ENCODE measurements at places on chromosomes 12 and 14. TPM values are rescaled to one million over a fixed set of nuclear protein-coding genes. Genes with fewer than 3 reads are reported as not detected.

DNA sequence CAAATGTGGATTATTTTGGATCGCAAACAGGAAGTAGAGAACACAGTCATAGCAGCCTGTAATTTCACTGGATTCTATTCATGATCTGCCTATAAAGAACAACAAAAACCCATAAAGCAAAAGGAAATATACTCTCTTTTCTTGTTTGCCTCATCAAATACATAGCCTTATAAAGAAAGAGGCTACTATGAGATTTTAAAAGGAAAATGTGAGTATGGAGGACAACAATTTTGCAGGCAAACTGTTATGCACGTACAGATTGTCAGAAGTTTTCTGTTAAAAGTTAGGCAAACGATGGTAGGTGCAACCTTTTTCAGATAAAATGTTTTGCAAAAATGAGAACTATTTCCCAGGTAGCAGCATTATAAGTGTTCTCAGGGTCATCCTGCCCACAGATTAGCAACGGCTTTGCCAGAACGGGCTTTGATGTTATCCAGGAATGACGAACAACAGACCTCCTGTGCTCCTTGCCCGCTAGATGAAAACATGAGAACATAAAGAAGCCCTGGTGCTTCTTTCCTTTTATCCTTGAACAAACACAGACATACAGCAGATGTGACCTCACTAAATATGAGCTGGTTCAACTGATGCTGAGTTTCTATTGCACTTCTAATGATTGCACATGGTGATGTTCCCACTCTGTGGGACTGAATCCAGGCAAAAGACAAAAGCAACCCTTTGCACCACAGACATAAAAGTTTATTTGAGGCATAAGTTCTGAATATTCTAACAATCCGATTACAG is 88.1 kb downstream of the ITPR2 start:
- DNase-seq: no peak
- no peak overlapping the region for H3K4me3 ChIP-seq
- H3K27ac ChIP-seq: no peak overlapping the region
- peaks cover 79% of the 10 kb centered on the region for H3K4me1 ChIP-seq
- no peaks in the 10 kb centered on the region for H3K27me3 ChIP-seq
- no peaks in the 10 kb centered on the region for H3K36me3 ChIP-seq

DNA sequence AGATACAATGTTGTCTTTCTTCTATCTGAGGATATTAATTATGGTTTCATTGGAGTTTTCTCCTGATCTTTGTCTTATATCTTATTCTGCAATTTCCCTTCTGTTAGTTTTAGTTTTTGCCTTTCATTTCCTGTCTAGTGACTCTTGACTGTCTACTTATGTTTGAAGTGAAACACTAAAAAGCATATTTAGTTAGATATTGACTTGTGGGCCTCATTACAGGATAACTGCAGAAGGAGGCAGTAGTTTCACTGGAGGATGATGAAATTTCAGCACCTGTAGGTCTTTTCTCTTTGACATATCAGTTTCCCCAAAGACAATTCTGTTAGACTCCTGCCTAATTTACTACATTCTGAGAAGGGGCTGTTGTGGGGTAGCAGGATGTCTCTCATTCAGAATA is 97.5 kb upstream of the NEDD1 start:
- no peak for DNase-seq
- no peaks in the 10 kb centered on the region for H3K4me1 ChIP-seq
- H3K4me3 ChIP-seq: no peak overlapping the region
- H3K36me3 ChIP-seq: no peaks in the 10 kb centered on the region
- H3K27ac ChIP-seq: no peak overlapping the region
- no peaks in the 10 kb centered on the region for H3K27me3 ChIP-seq

DNA sequence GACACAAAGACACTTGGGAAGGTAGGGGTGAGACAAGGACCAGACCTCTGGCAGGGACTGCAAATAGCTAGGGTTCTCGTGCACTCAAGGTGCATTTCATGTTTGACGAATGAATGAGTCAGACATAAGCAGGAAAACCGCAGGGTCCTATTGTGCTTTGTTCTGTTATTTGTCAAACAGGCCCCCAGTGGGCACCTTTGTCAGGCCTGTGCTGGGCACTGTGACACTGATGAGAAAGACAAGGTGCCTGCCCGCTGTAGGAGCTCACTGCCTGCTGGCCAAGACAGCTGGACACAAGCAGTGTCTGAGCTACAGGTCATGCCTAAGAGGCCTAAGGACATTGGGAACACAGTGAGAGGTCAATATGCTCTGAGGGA is 2.3 kb downstream of the OTUB2 start:
- no peak overlapping the region for H3K4me3 ChIP-seq
- H3K36me3 ChIP-seq: no peaks in the 10 kb centered on the region
- DNase-seq: no peak
- H3K4me1 ChIP-seq: peaks cover 18% of the 10 kb centered on the region
- H3K27me3 ChIP-seq: no peaks in the 10 kb centered on the region

Gene APPL2
- 30.9 TPM for total RNA-seq

Gene DEGS2
- 116 TPM for total RNA-seq

DNA sequence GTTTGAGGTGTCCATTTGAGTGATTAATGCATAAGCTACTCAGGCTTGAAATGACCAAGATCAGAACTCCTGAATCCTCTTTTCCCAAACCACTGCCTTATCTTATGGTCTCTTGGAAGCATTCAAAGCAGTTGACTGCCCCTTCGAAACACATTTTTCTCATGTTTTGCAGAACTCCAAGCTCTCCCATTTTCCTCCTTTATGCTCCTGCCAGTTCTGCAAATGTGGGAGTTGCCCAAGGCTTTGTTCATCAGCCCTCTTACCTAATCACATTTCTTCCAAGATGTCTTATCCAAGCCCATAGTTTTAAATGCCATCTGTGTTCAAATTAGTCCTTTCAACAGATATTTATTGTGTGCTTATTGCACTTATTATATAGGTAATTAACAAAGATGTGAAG is 1.8 kb upstream of the DNAAF2 start:
- DNase-seq: no peak
- H3K27ac ChIP-seq: peak overlapping the region; percentile 14
- peaks cover 20% of the 10 kb centered on the region for H3K4me1 ChIP-seq
- no peaks in the 10 kb centered on the region for H3K27me3 ChIP-seq
- peaks cover 28% of the 10 kb centered on the region for H3K36me3 ChIP-seq
- no peak overlapping the region for H3K4me3 ChIP-seq

DNA sequence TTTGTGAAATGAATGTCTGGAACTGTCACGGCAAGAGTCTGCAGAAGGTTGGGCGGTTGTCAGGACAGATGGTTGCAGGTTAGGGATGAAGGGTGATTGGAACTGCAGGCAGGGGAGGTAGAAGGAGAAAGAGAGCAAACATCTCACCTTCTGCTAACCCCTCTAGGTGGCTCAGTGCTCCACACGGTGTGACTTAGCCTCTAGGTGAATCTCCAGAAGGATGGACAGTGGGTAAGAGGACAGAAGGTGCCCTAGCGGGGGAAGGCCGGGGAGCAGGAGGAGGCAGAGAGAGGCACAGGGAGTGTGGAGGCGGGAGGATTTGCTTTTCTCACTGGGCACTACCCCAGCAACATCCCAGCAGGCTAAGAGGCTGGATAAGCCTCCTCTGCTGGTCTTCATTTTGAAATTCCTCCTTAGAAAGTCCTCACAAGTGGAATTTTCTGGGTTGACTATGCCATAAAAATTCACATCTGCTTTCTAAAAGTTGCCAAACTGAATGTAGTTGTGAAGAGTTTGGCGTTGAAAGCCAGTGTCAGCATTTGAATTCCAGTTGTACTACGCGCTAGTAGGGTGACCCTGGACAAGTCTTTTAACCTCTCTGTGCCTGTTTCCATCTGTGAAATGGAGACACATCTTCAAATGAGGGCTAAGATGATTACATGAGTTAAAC is 10.7 kb upstream of the GPR68 start:
- peaks cover 52% of the 10 kb centered on the region for H3K4me1 ChIP-seq
- no peaks in the 10 kb centered on the region for H3K27me3 ChIP-seq
- H3K4me3 ChIP-seq: no peak overlapping the region
- DNase-seq: no peak
- no peak overlapping the region for H3K27ac ChIP-seq

DNA sequence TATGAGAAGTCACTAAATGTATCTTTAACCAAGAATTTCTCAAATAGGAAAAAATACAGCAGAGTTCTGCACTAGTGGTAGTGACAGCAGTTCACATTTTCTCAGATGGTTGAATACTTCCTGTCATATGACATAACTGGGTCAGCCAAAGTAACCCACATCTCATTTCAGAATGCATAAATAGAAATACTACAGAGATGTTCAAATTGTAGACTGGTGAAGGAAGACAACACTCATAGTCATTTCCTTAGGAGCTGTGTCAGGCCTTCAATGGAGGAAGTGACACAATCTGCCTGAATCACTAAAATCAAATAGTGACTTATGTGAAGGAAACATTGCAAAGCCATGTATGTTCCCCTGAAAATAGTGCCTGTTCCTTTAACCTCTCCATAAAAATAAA is 32.4 kb downstream of the FERMT2 start:
- DNase-seq: no peak
- no peaks in the 10 kb centered on the region for H3K36me3 ChIP-seq
- no peaks in the 10 kb centered on the region for H3K27me3 ChIP-seq
- H3K4me1 ChIP-seq: no peaks in the 10 kb centered on the region
- peak overlapping the region; percentile 63 for H3K27ac ChIP-seq

DNA sequence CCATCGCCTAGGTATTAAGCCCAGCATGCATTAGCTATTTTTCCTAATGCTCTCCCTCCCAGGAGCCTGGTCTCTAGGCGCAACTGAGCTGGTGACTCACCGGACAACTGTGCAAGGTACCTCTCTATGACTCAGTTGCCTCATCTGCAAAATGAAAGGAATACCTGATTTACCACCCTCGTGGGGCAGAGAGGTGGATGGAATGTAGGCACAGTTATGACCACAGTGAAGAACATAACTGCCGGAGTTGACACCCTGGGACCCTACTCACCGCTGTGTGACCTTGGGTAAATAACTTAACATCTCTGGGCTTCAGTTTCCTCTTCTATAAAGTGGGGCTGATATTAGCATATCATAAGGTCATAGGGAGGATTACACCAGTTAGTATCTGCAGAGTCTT is 22.6 kb downstream of the BCL11B start:
- H3K27ac ChIP-seq: peak overlapping the region; percentile 2
- no peak overlapping the region for H3K4me3 ChIP-seq
- DNase-seq: no peak
- H3K4me1 ChIP-seq: peaks cover 23% of the 10 kb centered on the region
- no peaks in the 10 kb centered on the region for H3K27me3 ChIP-seq

GRCh38 chr14:90179357-90179756 is 77.0 kb upstream of the PSMC1 start:
- DNase-seq: no peak
- H3K4me3 ChIP-seq: no peak overlapping the region
- H3K4me1 ChIP-seq: no peaks in the 10 kb centered on the region
- H3K27me3 ChIP-seq: peaks cover 25% of the 10 kb centered on the region
- H3K27ac ChIP-seq: no peak overlapping the region

Gene ARG2
- total RNA-seq: 23.8 TPM

- H3K27me3 ChIP-seq: no peaks in the 10 kb centered on the region
- no peak overlapping the region for H3K4me3 ChIP-seq
- no peaks in the 10 kb centered on the region for H3K36me3 ChIP-seq
- peaks cover 23% of the 10 kb centered on the region for H3K4me1 ChIP-seq
Observed at GRCh38 chr12:3247629-3248161, 170.5 kb downstream of the TSPAN9 start.

DNA sequence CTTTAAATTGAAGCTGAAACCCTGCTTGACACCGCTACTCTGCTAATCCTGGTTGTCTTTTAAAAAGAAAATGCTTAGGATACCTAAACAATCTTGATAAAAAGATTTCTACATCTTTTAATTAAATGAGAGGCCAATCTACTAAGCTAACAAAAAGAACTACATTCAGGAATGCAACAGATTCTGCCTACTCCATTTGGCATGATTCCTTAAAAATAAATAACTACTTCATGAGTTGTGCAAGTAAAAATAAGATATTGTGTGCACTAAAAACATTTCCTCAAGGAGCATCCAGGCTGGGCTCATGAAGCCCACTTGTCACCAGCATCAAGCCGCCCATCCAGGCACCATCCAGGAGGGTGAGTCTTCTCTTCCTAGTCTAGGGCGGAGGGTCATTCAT is 197.5 kb downstream of the PAX9 start:
- H3K4me1 ChIP-seq: no peaks in the 10 kb centered on the region
- no peaks in the 10 kb centered on the region for H3K36me3 ChIP-seq
- H3K4me3 ChIP-seq: no peak overlapping the region
- H3K27me3 ChIP-seq: no peaks in the 10 kb centered on the region

Gene WDR89
- 5.5 TPM for total RNA-seq

Gene CCDC177
- total RNA-seq: not detected

Gene AMDHD1
- not detected for total RNA-seq

DNA sequence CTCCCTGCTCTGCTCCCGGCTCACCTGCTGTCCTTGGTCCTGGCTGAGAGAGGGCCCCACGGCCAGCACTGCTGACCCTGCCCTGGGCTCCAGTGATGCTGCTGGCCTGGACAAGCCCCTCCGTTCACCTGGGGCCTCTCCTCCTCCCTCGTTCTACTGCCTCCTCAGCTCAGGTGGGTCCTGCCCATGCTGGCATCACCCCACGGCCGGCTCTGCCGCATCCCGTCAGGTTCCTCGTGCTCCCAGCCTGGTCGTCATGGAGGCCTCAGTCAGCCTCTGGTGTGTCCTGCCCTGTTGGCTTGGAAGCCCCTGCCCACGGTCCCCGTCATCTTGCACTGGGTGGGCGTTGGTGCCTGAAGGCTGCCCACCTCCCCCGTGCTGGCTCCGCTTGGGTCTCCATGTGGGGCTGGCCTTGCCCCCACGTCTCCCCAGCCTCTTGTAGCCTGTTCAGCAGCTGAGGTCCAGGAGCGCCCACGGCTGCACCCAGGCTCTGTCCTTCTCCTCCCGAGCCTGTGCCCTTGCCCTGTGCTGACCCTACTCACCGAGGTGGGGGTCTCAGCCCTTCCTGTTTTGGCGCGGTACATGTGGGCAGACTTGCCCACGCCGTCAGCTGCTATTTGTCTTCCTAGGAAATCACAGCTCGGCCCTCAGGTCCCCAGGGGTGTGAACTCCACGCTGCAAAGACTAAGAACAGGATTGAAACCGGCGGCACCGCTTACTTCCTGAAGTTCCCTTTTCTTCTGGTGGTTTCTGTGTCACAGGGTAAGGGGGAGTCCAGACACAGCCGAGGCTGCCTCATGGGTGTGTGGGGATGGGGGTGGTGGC is 121.6 kb downstream of the TMEM121 start:
- no peak overlapping the region for H3K4me3 ChIP-seq
- peaks cover 4% of the 10 kb centered on the region for H3K27me3 ChIP-seq
- no peak for DNase-seq

Gene IL31
- total RNA-seq: not detected

Measured in esophagus squamous epithelium (tissue), 5 donors.